Daoy (cell line): ENCODE measurements at places on chromosomes 11 and 22. TPM values are rescaled to one million over a fixed set of nuclear protein-coding genes. Genes with fewer than 3 reads are reported as not detected.

The CEP126 gene
- total RNA-seq = 0.80 and 0.92 TPM in 2 replicates

The HEPHL1 gene
- total RNA-seq = not detected in 2 replicates

The SCGB1C1 gene
- not detected in 2 replicates for total RNA-seq

The KREMEN1 gene
- 0.36 and 1.4 TPM in 2 replicates for total RNA-seq

The IGLL1 gene
- not detected in 2 replicates for total RNA-seq

The MGAT3 gene
- 0.15 and 0.86 TPM in 2 replicates for total RNA-seq

The KCNJ5 gene
- total RNA-seq = not detected in 2 replicates

The SULT4A1 gene
- total RNA-seq = 1.0 and 2.2 TPM in 2 replicates
